ENCODE measurements at places on chromosomes 5 and 9.

DNA sequence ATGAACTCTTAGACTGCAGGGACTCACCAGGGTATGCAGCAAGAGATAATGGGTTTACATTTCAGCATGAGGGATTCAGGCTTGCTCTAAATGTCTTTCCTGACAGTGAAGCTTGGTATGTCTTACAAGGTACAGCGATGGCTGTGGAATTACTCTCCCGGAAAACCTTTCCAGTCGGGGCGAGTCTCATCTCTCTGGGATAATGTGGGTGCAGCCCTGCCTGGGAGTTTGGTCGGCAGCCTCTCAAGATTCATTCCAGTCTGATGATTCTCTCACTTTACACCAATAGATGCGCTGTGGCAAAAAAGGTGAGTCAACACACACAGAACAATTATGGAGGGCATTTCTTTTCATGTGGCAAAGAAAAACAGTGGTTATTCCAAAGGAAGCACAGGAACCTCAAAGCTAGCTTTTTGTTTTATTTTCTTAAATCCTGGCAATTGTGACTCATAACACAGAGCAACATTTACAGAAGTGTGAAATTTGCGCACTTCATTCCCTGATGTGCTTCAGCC is 190.3 kb downstream of the DCP2 start:
- no peak for DNase-seq

- DNase-seq = no peak
These were observed 23.0 kb downstream of the SLC36A1 start for GRCh38 chr5:151470439-151470838.

DNA sequence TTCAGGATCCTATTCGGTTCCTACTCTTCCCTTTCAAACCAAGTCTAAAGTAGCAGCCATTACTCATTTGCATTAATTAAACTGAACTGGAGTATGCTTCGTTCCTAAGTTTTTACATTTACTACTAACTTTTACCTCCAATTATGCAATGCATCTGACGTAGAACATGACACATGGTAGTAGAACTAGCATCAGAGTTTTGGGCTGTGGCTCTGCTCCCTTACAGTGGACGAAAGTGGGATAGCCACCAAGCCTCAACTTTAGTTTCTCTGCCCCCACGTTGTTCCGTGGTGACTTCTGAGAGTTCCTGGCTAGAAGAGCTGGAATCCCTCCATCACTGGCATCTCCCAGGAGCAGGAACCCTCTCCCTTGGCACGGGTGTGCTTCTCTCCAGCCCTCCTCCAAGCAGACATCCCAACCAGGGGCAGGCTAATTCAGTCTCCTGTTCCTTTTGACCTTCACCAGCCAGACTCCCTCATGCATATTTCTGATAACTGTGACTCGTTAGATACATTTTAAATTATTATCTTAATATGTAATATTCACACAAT is 2.9 kb downstream of the IFNE start:
- DNase-seq = no peak

- DNase-seq = no peak
These were observed 78.4 kb downstream of the TMEM252 start for GRCh38 chr9:68462105-68462775.

GRCh38 chr9:131346559-131346958 is 47.3 kb upstream of the PRRC2B start:
- no peak for DNase-seq

DNA sequence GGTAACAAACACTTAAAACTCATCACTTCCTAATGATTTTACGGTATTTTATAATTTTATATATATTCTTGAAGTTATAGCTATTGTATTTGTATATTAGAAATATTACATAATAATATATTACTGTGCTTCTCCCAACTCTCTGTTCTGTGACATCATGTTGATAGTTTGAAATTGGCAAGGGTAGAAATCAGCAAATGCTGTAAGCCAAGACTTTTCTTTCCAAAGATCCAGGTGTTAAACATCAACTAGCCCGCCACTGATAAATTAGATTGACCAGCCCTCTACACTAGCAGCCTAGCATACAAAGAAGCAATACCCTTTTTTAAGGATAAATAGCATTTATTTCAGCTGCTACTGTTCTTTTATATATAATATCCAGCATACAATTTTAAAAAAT is 122.9 kb downstream of the PRELID2 start:
- no peak for DNase-seq

DNA sequence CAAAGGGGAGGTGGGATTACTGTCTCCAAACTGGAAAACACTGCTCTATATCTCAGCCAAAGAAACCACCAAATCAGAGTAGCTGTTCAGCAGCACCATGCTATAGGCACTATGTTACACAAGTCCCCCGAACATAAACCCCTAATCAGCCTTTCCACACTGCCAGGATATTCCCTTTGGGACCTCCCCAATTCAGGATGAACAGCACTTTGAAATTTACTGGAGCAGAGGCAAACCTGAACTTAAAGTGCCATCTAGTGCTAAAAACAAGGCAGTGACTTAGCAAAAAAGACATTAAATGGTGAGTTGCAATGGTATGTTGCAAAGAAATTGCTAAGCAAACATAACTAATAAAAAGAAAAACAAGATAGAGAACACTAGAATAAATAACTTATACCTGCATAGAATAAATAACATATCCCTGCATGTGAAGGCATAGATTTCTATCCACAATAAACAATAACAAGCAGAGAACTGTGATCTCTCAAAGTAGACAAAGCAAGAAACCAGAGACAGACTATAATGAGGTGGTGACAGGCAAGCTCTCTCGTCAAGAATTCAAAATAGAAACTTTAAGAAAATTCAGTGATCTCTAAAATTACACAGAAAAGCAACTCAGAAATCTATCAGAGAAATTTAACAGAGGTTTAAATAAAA is 584.4 kb upstream of the ACO1 start:
- DNase-seq = no peak

Data from left forelimb (tissue), 1 donor.